NAMALWA (cell line): ENCODE measurements at places on chromosomes 4 and X.

DNA sequence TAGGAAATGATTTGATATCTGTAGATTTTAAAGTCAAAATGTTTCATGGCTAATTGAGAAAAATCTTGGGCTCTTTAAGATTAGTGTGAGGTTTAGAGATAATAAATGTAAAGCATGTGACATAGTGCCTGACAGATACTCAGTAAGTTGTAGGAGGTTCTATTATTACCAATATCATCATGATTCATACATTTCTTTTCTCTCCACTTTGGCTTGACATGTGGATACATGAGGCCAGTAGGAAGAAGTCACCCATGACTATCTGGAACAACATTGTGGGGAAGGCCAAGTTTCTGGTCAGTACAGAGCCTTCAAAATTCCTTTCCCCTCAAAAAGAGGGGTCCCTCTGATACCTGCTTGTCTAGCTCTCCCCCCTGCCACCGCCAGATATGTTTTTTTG lies 91.2 kb upstream of the SORBS2 start:
- DNase-seq = no peak

DNA sequence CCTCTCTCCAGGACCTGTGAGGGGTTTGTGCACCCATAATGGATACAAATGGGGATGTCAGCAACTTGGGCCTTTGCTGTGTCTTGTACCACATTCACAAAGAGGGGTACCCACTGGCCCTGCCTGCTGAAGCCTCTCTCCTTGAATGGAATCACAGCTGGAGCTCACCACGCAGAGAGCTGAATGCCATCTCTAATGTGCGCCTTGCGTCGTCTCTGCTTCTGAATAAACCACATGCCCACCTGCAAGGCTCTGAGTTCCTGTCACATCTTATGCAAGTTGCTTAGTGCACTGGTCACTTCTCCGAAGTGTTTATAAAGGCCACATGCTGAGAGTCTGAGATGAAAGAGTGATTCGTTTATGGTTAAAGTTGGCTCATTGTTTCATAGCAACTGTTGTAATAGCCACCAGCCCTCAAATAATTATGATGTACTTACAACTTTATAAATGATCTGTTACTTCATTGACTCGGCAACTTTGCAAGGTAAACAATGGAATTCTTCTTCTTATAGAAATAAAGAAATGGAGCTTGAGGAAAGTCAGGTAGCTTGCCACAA lies 6.2 kb upstream of the PUDP start:
- no peak for DNase-seq

- DNase-seq = no peak
Observed at GRCh38 chrX:140167551-140167950, 202.2 kb upstream of the CXorf66 start.

DNA sequence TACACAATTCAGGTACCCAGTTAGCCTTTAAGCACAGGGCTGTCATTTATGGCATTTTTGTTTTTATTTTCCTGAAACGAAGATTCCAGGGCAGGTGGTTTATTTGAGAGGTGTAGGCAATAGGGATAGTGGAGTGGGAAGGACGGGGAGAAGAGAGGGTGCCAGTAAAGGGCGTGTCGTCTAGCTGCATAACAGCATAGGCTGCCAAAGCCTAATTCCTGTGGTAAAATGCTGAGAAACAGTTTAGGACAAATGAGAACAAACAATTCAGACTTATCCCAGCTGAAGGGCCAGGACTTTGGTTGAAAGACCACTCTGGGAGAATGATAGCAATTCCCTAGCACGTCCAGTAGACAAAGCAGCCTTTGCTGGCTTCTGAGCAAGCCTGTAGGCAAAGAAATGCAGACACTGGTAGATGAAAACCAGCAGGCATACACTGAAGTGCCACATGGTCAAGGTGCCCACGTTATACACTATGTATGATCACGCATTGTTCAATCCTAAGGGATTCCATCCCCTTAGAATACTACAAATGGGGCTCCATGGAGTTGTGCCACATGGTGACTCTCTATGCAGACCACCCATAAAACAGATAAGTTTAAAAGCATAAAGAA lies 70.6 kb downstream of the PKD2 start:
- DNase-seq = no peak

- no peak for DNase-seq
Observed at GRCh38 chrX:135520022-135520552, 373 bp upstream of the INTS6L start.

DNA sequence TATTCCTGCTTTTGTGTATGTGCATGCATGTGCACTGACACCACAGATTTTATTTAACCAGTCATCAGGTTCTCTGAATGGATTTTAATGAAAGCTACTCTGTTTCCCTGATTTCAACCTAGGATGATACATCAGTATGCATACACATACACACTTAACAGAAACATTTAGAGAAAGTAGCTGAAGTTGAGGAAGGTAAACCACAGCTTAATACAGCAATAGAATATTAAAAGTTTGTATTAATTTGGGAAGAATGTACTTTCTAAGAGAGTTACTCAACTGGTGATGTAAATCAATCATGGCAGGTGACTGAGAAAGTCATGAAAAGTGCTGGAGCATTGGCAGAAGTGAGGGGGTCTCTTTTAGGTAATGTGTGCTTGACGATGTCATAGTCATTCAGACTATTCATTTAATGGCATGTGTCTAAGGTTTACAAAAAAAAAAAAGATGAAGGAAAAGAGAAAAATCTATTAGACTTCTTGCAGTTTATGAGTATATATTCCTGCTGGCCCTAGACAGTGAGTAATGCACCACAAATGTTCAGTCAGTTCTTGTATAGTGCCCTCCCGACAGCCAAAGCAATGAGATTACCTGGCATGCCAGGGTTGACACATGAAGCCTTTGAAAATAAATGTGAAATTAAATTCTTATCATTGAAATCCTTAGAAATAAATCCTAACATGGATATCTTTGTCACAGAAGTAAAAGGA lies 187.6 kb downstream of the RAPGEF2 start:
- DNase-seq = no peak

DNA sequence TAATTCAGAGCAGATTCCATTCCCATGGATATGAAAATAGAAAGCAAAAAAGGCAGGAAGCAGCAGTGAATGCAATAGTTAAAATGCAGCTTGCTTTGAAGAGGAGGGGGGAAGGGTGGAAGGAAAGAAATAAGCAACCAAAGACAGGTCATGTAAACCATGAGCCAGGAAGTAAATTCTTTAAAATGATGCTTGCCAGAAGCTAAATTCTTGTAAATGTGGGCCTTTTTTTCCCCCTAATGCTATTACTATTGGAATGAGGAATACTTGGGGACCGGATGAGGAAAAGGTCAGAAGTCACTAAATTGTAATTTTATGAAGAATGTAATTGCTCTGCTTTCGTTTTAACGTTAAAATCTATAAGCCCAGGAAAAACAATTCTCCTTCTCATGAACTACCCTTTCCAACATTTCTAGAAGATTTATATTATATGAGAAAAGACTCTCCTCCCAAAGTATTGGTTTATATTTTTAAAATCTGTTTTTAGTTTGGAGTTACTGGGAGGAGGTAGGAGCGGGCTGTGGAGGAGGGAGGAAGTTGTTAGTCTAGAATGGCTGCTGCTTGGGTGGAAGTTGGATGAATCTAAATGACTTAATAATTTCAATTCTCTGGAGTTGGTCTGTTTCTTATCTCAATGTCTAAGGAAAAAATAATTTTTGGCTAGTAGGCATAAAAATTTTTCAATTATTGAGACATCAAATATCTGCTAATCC lies 77.6 kb upstream of the PCDH18 start:
- DNase-seq = no peak

GRCh38 chr4:159390648-159391047 lies 287.8 kb downstream of the RAPGEF2 start:
- no peak for DNase-seq
